Vagina (tissue), 2 donors: ENCODE measurements at places on chromosomes 3 and 15. TPM values are rescaled to one million over a fixed set of nuclear protein-coding genes. Genes with fewer than 3 reads are reported as not detected.

SIDT1 gene
- total RNA-seq, result 44.0 TPM

CMTM8 gene
- 4.7 TPM for total RNA-seq

FBXW12 gene
- total RNA-seq, result not detected

DHX36 gene
- 52.3 TPM for total RNA-seq

GTF2E1 gene
- total RNA-seq, result 9.1 TPM

ADAMTS9 gene
- 118 TPM for total RNA-seq

DOCK3 gene
- 0.98 TPM for total RNA-seq

ANKUB1 gene
- total RNA-seq, result not detected

DYNLT2B gene
- 2.9 TPM for total RNA-seq

CPOX gene
- 21.4 TPM for total RNA-seq

TRA2B gene
- 145 TPM for total RNA-seq

SPRED1 gene
- 16.7 TPM for total RNA-seq

MFSD1 gene
- total RNA-seq, result 59.2 TPM

CIAO2A gene
- 36.1 TPM for total RNA-seq

TMC3 gene
- 2.7 TPM for total RNA-seq

MESP2 gene
- not detected for total RNA-seq

CA12 gene
- 89.6 TPM for total RNA-seq

TJP1 gene
- total RNA-seq, result 110 TPM

LRRIQ4 gene
- total RNA-seq, result not detected

WNT7A gene
- total RNA-seq, result not detected

DENND4A gene
- total RNA-seq, result 28.7 TPM

KATNBL1 gene
- total RNA-seq, result 50.3 TPM

DZIP1L gene
- 27.5 TPM for total RNA-seq

IL17RD gene
- total RNA-seq, result 17.2 TPM

CHD2 gene
- total RNA-seq, result 100 TPM

PLA2G4B gene
- 34.1 TPM for total RNA-seq

TPRG1 gene
- total RNA-seq, result 21.6 TPM

STAB1 gene
- total RNA-seq, result 124 TPM

C3orf20 gene
- total RNA-seq, result 0.49 TPM

AADAC gene
- 2.0 TPM for total RNA-seq

GCSAM gene
- total RNA-seq, result 1.5 TPM

INSYN1 gene
- total RNA-seq, result 5.6 TPM

CYP8B1 gene
- not detected for total RNA-seq

MEIS2 gene
- total RNA-seq, result 76.9 TPM

SLC28A2 gene
- total RNA-seq, result not detected

CHRFAM7A gene
- not detected for total RNA-seq

ARL6IP5 gene
- 86.9 TPM for total RNA-seq

UNC13C gene
- not detected for total RNA-seq

GOLGA8S gene
- total RNA-seq, result not detected

ESYT3 gene
- 2.0 TPM for total RNA-seq
